ENCODE measurements at places on chromosomes 4 and X.

- no peak for DNase-seq
These were observed 398.1 kb upstream of the PITX2 start for GRCh38 chr4:111020961-111021360.

DNA sequence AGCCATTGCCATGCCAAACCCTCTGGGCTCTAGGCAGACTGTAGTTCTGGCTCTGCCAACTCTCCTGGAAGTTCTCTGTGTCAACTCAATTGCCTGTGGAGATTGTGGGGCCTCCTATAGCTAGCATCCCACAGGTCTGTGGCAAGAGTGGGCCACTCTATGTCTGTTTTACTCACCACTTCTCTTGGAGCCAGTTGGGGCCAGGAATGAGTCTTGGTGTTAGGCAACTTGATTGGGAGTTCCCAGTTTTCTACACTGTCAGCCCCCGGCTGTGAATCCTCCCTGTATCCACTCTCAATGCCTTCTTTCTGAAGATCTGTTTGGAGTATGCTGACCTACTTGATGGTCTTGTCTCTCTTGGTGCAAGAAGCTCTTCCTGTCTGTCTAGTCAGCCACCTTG lies 48.2 kb upstream of the EPGN start:
- DNase-seq: no peak

DNA sequence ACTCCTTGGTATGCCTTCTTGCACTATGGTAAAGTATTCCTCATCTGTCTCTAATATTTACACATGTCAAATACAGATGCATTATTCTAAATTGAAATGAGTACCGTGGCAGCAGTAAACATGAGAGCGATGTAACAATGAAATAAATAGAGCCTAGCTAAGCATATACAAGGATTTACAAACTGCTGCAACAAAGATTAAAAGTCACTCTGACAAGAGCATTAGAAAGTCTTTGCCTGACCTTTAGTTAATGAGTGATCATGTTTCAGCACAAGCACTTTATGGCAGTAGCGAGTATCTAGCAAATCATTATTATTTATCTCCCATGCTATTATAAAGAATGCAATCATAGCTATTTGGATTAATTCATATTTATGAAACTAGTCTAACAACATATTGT lies 547.0 kb upstream of the NDST4 start:
- no peak for DNase-seq

DNA sequence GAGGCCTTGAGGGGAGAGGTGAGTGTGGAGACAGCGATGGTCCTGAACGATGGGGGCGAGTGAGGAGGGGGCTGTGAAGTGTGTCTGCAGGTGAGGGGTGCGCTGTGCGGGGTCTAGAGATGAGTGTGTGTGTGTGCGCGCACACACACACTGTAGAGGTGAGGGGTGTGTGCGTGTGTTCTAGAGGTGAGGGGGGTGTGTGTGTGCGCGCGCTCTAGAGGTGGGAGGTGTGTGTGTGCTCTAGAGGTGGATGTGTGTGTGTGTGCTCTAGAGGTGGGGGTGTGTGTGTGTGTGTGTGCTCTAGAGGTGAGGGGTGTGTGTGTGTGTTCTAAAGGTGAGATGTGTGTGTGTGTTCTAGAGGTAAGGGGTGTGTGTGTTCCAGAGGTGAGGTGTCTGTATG lies 574 bp downstream of the BST1 start:
- no peak for DNase-seq

DNA sequence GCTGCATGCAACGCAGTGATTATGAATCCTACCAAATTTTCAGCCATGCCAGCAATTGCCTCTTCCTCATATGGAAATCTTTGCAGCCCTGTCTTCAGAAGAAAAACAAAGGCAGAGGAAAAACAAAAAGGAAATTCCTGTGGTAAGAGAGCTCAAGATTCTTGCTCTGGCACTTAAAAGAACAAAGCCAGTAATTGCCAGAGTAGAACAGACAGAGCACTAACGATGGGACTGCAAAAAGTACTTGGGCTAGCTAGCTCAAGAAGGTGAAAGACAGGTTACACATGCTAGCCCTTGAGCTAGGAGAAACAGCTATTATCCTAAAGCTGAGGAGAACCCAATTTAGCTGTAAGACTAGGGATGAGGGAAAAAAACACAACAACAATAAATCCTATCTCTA lies 582.3 kb downstream of the KCNIP4 start:
- DNase-seq: no peak
